Tongue (tissue), 3 donors: ENCODE measurements at places on chromosomes 4 and X. TPM values are rescaled to one million over a fixed set of nuclear protein-coding genes. Genes with fewer than 3 reads are reported as not detected.

THAP6 gene
- 16.3 TPM for total RNA-seq

POLN gene
- total RNA-seq, result 7.6 TPM

RIPPLY1 gene
- total RNA-seq, result not detected

FANCB gene
- total RNA-seq, result 6.8 TPM

SYTL5 gene
- 1.3 TPM for total RNA-seq

ADH4 gene
- not detected for total RNA-seq

PITX2 gene
- total RNA-seq, result 58.0 TPM

CCDC110 gene
- 3.3 TPM for total RNA-seq

NEIL3 gene
- 3.0 TPM for total RNA-seq

SSX4 gene
- total RNA-seq, result not detected

SMIM14 gene
- total RNA-seq, result 18.4 TPM

CDX4 gene
- not detected for total RNA-seq

SPARCL1 gene
- 395 TPM for total RNA-seq

NMU gene
- 6.2 TPM for total RNA-seq

NDNF gene
- 51.1 TPM for total RNA-seq

GPR119 gene
- total RNA-seq, result not detected

CITED1 gene
- 4.6 TPM for total RNA-seq

RHOXF1 gene
- total RNA-seq, result not detected

CRMP1 gene
- total RNA-seq, result 7.3 TPM

PDLIM5 gene
- total RNA-seq, result 491 TPM

KLKB1 gene
- total RNA-seq, result 1.2 TPM

OR13H1 gene
- total RNA-seq, result not detected

PRRG1 gene
- total RNA-seq, result 16.0 TPM

ADGRG2 gene
- 4.3 TPM for total RNA-seq

LRCH2 gene
- total RNA-seq, result 7.8 TPM

CXCL1 gene
- total RNA-seq, result 2.1 TPM

ZDHHC15 gene
- total RNA-seq, result 2.9 TPM

SAGE1 gene
- total RNA-seq, result not detected

RBMXL3 gene
- not detected for total RNA-seq

LIN54 gene
- 20.1 TPM for total RNA-seq

MAGT1 gene
- 60.4 TPM for total RNA-seq

AKAP17A gene
- 31.5 TPM for total RNA-seq

TEX13C gene
- total RNA-seq, result not detected

BMPR1B gene
- total RNA-seq, result 42.5 TPM

MAGEC1 gene
- not detected for total RNA-seq

PLXNA3 gene
- total RNA-seq, result 15.4 TPM

DMP1 gene
- total RNA-seq, result not detected

PCDH11X gene
- 1.5 TPM for total RNA-seq

CNKSR2 gene
- 13.4 TPM for total RNA-seq

ADH1B gene
- total RNA-seq, result 12.5 TPM

NSG1 gene
- total RNA-seq, result 2.4 TPM

BEND2 gene
- not detected for total RNA-seq

MAGEE2 gene
- total RNA-seq, result not detected

PGRMC2 gene
- 38.5 TPM for total RNA-seq

TRIM2 gene
- total RNA-seq, result 56.7 TPM

RNF175 gene
- 3.8 TPM for total RNA-seq

DMRTC1B gene
- total RNA-seq, result not detected

PRSS48 gene
- total RNA-seq, result not detected

BEX3 gene
- total RNA-seq, result 146 TPM

XG gene
- 6.4 TPM for total RNA-seq

SSX3 gene
- not detected for total RNA-seq

SUV39H1 gene
- 2.9 TPM for total RNA-seq

NSD2 gene
- 71.3 TPM for total RNA-seq
